Activated T-helper 9 cell treated with anti-CD3 and anti-CD28 coated beads, Interleukin-2, amount 50 U/mL, for 16 hours (primary cell): ENCODE measurements at places on chromosomes 3 and 15.
A peak's percentile ranks its signal among the peaks of the same experiment; 100 is the strongest.

GRCh38 chr3:49865198-49865784 is 4.4 kb downstream of the CAMKV start:
- DNase-seq, result no peak

- DNase-seq, result peak; percentile 2
These were observed 2.0 kb downstream of the LYSMD2 start for GRCh38 chr15:51735228-51736010.

GRCh38 chr3:113287803-113288648 is 76.7 kb downstream of the BOC start:
- no peak for DNase-seq

DNA sequence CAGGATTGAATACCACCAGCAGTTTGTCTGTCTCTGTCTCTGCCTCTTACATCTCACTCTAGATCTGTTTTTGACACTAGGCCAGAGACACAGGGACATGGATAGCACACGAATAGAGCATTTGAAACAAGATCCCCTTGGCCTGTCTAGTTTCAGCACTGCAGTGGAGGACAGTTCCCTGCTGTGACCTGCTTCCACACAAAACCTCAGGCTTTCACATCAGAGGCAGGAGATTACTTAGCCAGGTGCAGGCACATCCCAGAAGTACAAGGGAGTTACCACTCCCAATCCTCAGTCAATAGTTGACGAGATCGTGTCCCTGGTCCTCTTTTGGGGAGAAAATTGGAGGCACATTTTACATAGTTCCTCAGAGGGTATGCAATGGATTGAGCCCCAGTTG is 34.0 kb upstream of the CCK start:
- DNase-seq, result no peak

- DNase-seq, result no peak
These were observed 712.9 kb downstream of the NSUN3 start for GRCh38 chr3:94775746-94776145.

DNA sequence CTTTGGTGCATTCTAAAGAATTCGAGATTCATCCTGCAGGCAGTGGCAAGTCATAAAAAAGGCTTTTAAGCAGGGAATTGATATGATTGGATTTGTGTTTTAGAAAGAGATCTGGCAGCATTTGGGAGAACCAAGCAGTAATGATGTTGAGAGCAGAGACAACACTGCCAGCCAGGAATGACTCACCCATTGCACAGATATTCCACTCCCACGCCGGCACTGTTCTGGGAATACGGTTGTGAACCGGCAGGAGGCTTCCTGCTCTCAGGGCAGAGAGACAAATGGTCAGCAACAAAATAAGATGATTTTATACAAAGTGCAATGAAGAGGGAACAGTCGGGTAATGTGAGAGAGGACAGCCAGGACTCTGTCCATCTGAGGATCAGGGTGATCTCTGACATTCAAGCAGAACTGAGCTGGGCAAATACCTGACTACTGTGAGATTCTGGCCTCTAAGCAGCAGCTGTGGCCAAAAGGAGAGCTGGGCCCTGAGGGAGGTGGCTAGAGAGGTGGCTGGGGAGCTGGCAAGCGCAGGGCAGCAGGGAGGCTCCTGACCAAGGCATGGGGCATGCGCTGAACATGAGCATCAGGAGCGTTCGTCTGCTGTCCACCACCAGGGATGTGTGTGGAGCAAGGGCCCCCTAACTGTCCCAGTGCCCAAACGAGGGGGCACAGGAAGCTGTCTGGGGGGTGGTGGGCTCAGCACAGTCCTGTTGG is 56.1 kb upstream of the PLXNA1 start:
- no peak for DNase-seq
